Stimulated activated CD4-positive, alpha-beta T cell treated with anti-CD3 and anti-CD28 coated beads, Interleukin-12 subunit alpha, Interleukin-12 subunit beta, amount 100 ng/mL, for 4 hours (primary cell): ENCODE measurements at places on chromosomes 13 and 19.
A peak's percentile ranks its signal among the peaks of the same experiment; 100 is the strongest.

DNA sequence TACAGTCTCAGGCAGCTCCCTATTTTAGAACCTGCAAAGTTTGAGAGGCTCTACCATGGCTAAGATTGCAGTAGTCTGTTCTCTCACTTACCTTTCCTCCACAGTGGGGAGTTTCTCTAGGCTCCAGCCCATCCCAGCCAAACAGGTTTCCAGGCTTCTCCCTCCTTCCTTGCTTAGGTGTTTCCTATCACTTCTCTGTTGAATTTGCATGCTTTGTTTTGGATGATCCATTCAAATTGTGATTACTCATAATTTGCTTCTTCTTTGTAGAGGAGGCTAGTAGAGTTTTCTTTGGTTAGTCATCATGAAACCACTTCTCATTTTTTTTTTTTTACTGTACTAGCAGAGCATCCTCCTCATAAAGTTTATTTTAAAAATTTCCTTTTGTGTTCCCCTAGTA, 1242.2 kb upstream of the MIR17HG start:
- DNase-seq: no peak

GRCh38 chr19:19372656-19373416, 32.6 kb upstream of the GATAD2A start:
- DNase-seq: no peak

GRCh38 chr19:51084505-51084904, 1.8 kb upstream of the KLK14 start:
- no peak for DNase-seq

GRCh38 chr13:86848716-86849115, 822.5 kb upstream of the SLITRK5 start:
- DNase-seq: no peak

- DNase-seq: no peak
Observed at GRCh38 chr13:39119422-39119821, 81.2 kb downstream of the NHLRC3 start.

DNA sequence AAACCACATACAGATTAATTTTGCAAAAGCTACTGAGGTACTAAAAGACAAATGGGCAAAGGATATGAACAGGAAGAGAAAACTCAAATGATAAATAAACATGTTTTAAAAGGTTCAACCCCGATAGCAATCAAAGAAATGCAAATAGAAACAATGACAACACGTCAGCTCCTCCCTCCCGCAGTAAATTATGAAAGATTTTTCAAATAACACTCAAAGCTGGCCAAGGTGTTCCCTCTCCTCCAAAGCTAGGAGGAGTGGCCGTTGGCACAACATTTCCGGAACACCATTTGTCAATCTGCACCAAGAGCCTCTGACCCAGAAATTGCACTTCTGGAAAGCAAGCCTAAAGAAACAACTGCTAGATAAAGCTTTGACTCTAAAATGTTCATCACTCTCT, 28.3 kb downstream of the INSR start:
- DNase-seq: no peak

GRCh38 chr19:32227561-32228165, 117.7 kb upstream of the ZNF507 start:
- no peak for DNase-seq

DNA sequence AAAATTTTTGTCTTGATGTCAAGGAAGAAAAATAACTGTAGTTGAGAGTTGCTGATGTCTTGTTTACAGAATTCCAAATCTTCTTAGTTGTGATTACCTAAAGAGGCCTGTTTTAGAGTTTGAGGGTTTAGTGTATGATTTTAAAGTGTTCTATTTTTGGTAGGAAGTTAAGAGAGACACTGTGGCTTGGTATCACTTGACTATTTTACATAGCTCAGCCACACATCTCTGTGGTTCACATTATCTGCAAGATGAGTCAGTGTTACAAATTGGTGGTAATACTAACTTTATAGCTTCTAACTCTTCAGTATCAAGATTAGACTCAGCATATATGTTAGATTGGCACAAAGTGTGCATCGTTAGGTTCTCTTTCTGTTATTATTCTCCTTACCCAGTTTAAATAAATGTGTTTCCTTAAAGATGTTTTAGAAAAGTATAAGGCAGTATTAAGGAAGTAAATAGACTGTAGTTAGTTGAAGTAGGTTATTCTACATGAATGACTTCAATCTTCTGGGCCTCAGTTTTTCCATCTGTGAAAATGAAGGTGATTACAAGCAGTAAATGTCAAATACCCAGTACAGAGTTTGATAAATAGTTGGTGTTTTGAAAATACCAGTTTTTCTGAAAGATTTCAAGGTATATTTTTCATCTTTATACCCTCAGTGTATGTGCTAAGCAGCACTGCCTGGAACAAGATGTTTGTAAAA, 33.4 kb downstream of the COG6 start:
- DNase-seq: no peak

- DNase-seq: no peak
Observed at GRCh38 chr19:11735375-11735774, 3.4 kb downstream of the ZNF823 start.

- DNase-seq: no peak
Observed at GRCh38 chr19:31725051-31725450, 375.8 kb upstream of the TSHZ3 start.

DNA sequence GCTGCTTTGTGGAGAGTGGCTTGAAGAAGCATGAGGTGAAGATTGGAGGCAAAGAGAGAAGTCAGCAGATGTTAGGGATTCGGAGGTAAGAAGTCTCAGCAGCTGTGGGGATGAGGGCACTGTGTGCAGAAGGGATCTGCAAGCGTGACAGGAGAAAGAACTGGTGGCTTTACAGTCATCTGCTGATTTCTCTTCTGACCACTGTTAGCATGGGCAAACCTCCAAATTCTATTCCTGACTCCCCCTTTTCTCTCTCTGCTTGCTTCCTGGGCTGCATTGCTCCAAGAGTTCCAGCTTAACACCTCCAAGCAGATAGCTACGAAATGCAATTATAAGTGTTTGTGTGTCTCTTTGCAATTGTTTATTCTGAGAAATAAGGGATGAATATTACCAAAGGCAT, 159.6 kb downstream of the GGACT start:
- no peak for DNase-seq

- no peak for DNase-seq
Observed at GRCh38 chr19:1211494-1212234, 6.1 kb downstream of the STK11 start.

GRCh38 chr19:57096685-57097361, 23.0 kb upstream of the USP29 start:
- no peak for DNase-seq

- no peak for DNase-seq
Observed at GRCh38 chr13:30148171-30148754, 159.1 kb downstream of the KATNAL1 start.

- DNase-seq: no peak
Observed at GRCh38 chr13:33352041-33352440, 66.5 kb upstream of the STARD13 start.

- no peak for DNase-seq
Observed at GRCh38 chr13:21674490-21675009, 3.7 kb downstream of the FGF9 start.

DNA sequence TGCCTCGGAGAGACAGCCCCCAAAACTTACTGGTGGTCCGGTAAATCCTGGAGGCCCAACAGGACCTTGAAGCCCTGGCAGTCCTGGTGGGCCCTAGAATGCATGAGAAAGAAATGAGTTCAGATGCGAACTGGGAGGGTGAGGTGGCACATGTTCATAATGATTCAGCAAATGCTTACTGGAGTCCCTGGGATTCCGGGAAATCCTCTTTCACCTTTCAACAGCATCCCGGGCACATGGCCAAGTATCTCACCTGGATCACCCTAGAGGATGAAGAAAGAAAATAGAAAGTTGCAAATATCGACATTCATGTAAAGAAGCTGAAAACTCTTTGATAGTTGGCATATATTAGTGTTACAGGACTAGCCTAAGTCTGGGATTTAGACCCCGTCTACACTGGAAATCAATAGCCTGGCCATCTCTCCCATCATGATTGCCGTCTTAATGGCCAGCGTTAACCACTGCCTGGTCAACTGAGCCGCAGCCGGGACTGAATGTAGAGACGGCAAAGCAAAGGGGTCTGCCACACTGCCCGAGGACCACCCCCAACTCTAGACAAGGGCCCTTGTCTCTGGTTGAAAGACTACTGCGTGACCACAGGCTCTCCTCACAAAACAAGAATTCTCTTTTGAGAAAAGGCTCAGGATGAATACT, 96.9 kb downstream of the COL4A1 start:
- DNase-seq: no peak

- DNase-seq: no peak
Observed at GRCh38 chr19:40741527-40742390, 8.5 kb downstream of the ACTMAP start.

DNA sequence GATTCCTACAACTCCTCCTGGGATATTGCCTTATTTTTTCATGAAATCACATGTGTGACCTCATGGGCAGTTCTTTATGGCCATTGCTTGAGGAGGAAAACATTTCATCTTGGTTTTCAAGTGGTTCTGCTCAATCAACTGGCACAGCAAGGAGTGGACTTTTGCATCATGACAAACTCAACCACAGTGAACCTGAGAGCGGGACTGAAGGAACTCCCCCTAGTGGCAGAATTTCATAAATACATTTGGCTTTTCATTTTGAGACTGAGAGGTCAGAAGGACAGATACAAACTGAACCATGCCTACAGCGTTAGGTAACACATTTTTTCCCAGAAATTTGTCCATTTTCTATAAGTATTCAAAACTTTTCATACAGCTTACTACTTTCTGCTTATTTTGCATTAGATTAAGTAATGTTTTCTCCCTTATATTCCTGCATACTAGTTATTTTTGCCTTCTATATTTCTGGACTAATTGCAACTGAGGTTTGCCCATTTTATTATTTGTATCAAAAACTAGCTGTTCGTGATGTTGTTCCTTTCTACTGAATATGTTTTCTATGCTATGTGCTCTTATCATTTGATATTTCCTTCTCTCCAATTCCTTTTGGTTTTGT, 13.4 kb upstream of the SIGLEC12 start:
- peak; percentile 12 for DNase-seq

DNA sequence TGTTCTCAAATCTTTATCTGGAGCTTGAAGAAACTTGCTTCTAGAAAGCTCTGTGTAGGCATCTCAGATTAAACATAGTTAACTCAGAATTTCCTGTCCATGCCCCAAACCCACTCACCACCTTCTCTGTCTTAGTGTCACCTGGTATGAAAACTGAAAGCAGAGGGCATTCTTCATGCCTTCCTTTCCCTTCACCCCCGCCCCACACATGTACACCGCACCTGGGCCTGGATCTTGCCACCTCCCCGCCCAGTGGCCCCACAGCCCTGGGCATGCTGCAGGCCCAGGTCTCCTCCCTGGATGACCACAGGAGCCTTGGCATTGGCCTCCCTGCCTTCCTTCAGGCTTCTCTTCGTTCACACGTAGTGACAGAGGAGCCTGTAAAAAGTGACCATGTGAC, 15.8 kb downstream of the CFAP97D2 start:
- DNase-seq: peak; percentile 5

- no peak for DNase-seq
Observed at GRCh38 chr13:94999871-95000270, 287.5 kb upstream of the SOX21 start.

DNA sequence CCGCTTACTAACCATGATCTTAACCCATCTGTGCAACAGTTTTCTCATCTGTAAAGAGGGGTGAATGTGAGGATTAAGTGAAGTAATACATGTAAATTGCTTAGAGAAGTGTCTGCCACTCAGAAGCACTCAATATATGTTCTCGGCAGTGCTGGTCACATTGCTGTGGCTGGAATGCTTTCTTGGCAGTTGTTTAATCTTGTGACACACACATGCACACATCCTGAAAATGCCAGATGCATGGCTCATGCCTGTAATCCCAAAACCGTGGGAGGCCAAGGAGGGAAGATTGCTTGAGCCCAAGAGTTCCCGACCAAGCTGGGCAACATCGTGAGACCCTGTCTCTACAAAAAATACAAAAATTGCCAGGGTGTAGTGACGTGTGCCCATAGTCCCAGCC, 4.9 kb upstream of the DMKN start:
- no peak for DNase-seq

GRCh38 chr19:40611096-40611495, 9.9 kb downstream of the LTBP4 start:
- DNase-seq: no peak

- no peak for DNase-seq
Observed at GRCh38 chr19:1235625-1236538, 1.9 kb downstream of the CBARP start.

GRCh38 chr19:15948223-15949058, at the start of gene OR10H4:
TSS of gene OR10H4 (plus strand) at chr19:15949008. CDS start at chr19:15949008, 0 bp downstream.
- no peak for DNase-seq

GRCh38 chr19:2250766-2251105, 1.6 kb downstream of the AMH start:
- DNase-seq: no peak

- no peak for DNase-seq
Observed at GRCh38 chr13:44792096-44792495, 197.2 kb downstream of the NUFIP1 start.

GRCh38 chr13:64300239-64300638, 2884.6 kb upstream of the PCDH20 start:
- DNase-seq: no peak

DNA sequence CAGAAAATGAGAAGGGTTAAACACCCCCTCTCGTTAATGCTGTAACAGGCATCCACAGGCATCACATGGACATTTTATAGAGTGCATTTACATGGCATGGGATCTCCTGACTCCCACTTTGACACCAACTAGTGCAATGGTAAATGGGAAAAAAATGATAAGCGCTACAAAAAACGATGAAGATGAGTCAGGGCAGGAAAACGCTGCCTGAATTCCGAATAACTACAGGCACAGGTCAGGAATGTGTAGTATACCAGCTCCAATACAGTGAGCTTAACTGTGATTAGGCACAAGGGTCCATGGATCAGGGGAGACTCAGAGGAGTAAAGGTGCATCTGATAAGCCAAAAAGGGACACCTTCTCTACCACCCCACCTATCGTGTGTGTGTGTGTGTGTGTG, 223.6 kb downstream of the FOXO1 start:
- DNase-seq: no peak

- no peak for DNase-seq
Observed at GRCh38 chr19:53994811-53995210, 3.4 kb downstream of the CACNG6 start.
